ENCODE measurements at places on chromosomes 3 and 15.
A peak's percentile ranks its signal among the peaks of the same experiment; 100 is the strongest.

GRCh38 chr15:78146425-78147154 is 2.6 kb upstream of the IDH3A start:
- no peak for DNase-seq

GRCh38 chr3:22746221-22746620 is 456.9 kb upstream of the UBE2E2 start:
- DNase-seq, result no peak

- no peak for DNase-seq
Observed at GRCh38 chr3:17894434-17895060, 152.1 kb upstream of the TBC1D5 start.

DNA sequence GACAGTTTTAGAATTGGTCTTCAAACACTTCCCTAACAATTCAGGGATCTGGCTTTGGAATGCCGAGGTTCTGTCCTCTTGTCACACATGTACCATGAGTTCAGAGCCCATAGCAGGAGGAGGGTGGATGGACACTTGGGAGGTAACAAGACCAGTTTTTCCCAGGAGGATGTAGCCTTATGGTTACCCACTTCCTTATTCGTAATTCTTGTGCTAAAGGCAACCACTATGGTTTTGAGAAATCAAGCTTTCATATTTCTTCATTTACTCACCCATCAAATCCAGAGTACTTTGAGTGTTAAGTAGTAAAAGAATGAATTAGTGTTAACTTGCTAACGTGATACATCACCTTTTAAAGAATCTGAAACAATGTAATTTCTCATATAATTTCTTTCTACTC is 479.6 kb upstream of the ALCAM start:
- no peak for DNase-seq

- no peak for DNase-seq
Observed at GRCh38 chr3:134054231-134054630, 24.5 kb upstream of the SLCO2A1 start.

DNA sequence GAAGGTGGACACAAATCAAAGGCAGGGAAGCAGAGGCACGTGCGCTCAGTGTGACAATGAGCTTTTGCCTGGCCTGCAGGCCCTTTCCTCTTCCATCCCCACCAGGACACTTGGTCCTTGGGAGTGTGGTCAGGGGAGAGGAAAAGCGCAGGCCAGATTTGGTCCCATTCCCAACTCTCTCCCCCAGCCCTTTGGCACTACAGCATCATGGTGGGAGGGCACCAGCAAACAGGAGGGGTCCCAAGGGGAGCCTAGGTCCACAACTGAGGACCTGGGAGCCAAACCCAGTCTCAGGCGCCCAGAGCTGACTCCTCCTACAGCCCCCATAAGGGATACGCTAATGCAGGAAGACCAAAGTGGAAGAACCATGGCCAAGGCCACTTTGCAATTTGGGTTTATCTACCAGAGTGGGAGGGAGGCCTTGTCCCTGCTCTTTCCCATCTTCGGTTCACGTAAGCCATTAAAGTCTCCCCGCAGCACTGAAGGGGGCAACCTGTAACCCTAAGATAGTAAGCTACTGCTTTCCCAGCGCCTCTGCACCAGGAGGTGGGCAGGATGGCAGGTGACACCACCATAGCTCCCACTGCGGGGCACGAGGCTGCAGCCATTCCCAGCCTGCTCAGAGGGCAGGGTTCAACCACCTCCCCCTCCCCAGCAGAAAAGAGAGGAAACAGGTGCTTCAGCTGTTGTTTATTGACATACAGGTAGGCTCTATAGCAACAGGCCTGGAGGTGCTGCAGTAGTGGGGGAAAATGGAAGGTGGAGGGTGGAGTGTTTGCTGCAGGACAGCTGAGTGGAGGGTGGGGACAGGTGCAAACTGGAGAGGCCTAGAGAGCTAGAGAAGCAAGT is 993 bp upstream of the GRAMD2A start:
- DNase-seq, result no peak

DNA sequence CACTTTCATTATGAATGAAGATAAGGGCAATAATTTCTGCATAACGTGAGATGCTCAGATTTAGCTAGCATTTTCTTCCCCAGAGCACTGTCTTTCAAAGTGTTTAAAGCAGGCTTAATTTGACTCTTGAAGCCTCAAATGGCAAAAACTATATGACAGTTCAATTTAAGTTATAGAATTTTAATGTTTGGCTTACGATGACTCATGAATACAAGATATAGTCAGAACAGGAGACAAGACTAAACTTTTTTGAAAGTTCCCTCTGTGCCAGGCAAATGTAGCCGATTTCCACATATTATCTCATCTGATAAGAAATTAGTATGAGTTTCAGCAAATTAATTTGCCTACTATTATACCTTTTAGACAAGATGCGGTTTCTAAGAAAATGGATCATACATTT is 19.6 kb downstream of the ABI3BP start:
- no peak for DNase-seq

DNA sequence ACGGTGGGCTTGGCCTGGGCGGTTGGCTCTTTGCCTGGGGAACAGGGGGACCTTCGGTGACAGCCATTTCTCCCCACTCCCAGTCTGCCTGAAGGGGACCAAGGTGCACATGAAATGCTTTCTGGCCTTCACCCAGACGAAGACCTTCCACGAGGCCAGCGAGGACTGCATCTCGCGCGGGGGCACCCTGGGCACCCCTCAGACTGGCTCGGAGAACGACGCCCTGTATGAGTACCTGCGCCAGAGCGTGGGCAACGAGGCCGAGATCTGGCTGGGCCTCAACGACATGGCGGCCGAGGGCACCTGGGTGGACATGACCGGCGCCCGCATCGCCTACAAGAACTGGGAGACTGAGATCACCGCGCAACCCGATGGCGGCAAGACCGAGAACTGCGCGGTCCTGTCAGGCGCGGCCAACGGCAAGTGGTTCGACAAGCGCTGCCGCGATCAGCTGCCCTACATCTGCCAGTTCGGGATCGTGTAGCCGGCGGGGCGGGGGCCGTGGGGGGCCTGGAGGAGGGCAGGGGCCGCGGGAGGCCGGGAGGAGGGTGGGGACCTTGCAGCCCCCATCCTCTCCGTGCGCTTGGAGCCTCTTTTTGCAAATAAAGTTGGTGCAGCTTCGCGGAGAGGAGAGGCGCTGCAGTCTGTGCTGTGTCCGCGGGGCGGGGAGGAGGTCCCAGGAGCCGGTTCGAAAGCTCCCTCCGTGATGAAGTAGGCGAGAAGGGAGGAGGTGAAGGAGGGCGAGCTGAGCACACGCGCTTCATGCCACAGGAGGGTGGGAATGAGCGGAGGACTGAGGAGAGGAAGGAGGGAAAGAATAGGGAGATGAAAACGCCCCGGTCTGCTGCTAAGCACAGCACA is 9.6 kb downstream of the CLEC3B start:
- peak; percentile 54 for DNase-seq

GRCh38 chr3:155184011-155184410 is 103.9 kb downstream of the MME start:
- DNase-seq, result no peak

DNA sequence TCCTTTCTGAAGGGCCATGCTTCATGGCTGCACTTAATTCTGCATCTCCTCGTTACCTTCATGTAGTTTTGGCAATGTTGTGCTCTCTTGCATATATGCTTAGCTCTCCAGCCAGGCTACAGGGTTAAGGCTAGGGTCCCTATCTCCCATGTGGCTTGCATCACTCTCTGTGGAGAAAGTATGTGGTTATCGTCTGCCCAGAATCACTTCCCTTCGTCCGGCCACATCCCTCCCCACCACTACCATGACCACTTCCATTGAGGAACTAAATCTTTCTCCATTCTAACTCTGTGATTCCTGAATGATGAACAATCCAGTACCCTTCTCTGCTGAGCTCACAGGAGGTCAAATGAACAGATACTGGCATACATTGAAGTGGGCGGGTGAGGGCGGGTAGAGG is 34.0 kb downstream of the WWTR1 start:
- DNase-seq, result no peak

- DNase-seq, result no peak
Observed at GRCh38 chr3:40572588-40572987, 47.8 kb downstream of the ZNF621 start.

- no peak for DNase-seq
Observed at GRCh38 chr3:12566976-12567375, 10.1 kb downstream of the MKRN2 start.

- DNase-seq, result no peak
Observed at GRCh38 chr3:123467046-123467445, 18.2 kb upstream of the ADCY5 start.

- DNase-seq, result peak; percentile 29
Observed at GRCh38 chr15:44246521-44247268, 41.8 kb upstream of the GOLM2 start.

DNA sequence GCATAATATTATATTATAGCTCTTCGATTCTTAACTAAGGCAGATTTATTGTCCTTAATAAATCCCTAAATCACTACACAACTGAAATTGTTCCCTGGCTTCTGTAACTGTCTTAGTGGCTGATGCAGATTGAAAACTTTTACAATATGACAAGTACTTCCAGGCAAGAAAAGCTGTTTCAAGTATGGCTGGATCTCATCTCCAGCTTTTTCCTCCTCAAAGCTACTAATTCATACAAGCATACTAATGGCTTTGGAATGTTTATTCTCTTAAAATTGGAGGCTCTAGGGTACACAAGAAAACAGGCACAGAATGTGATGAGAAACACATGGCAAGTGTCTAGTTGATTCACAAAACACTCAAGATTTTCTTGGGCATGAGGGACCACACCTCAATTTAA is 351.5 kb upstream of the ICE2 start:
- DNase-seq, result no peak

DNA sequence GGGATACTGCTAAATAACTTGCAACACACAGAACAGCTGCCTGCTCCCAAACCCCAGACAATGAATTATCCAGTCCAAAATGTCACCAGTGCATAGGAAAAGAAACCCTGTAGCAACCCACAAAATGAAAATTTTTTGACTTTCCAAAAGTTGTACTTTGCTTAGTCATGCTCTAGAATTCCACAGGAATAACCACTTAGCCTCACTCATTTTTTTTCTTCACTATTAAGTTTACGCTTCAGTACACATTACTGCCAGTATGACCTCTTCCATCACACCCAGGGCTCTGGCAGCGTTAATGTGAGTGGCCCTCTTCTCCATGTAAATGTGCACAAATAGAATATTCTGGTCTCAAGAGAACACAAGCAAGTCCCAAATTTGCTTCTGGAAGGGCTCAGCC is 259.8 kb downstream of the MAGI1 start:
- no peak for DNase-seq

DNA sequence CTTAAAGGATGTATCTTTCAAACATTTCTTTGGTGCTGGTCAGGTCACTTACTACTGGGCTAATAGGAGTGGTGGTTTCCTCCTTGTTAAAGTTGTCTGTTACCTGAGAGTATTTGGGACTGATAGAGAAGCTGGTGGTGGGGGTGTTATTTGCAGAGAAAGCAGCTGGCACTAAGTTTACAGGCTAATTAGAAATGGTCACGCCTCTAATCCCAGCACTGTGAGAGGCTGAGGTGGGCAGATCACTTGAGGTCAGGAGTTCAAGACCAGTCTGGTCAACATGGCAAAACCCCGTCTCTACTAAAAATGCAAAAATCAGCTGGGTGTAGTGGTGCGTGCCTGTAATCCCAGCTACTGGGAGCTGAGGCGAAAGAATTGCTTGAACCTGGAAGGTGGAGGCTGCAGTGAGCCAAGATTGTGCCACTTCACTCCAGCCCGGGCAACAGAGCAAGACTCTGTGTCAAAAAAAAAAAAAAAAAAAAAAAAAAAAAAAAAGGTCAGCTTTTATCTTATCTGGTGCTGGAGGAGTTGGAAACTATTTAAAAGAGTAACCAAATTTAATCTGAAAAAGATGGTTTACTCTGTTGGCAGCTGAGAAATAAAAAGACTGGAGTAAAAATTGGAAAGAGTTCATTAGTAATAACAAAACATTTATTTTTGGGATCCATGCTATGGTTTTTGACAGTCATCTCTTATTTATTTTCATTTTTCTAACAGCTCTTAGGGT is 332.6 kb downstream of the PTPRG start:
- no peak for DNase-seq

DNA sequence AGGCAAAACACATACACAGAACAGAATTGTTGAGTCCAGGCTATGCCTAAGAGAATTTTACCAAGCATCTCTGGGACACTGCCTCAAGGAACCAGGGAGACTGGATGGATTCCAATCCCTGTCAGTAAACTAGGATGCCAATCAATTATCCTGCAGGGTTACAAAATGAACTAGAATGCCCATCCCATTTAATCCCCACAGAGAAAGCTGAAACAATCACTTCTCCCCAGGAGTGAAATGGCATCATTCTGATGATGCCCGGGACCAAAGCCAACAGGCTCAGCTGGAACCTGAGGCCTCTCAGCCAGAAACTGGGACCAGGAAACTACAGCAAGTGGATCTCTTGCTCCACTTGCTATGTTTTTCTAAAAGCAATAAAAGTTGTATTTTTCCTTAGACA is 130.0 kb upstream of the TJP1 start:
- DNase-seq, result peak; percentile 60

DNA sequence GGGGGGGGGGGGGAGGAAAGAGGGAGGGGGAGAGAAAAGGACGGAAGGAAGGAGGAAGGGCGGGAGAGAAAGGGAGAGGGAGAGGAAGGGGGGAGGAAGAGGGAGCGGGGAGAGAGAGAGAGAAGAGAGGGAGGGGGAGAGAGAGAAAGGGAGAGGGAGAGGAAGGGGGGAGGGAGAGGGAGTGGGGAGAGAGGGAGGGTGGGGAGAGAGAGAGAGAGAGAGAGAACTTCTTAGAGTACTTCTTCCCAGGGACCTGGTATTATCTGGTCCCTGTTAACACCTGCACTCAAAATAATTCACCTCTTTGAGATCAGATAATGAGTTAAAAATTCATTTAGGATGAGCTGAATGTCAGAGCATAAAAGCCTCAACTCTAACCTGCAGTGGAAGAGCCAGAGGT is 1.1 kb downstream of the SEC13 start:
- no peak for DNase-seq

DNA sequence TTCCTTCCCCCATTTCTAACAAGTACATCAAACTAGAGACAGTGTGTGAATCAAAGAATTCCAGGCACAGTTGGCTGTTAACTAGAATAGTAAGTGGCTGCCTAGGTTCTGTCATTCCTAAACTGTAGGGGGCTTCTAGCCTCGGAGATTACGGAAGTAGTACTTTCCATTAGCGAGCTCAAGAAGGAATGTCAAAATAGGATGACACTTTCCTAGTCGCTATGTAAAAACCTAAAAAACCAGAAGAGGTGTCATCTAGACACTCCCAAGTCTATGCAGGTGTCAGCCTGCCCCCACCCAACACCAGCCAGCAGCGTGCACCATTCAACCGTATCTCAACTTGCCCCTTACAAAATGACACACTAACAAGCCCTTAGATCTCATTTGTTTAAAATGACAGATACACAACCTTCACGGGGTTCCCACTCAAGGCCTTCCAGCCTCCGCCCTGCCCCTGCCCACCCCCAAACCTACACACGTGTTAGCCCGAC is 874 bp downstream of the INO80 start:
- no peak for DNase-seq

- no peak for DNase-seq
Observed at GRCh38 chr3:131881777-131882176, 153.0 kb downstream of the CPNE4 start.

- no peak for DNase-seq
Observed at GRCh38 chr3:58112185-58112535, 98.6 kb downstream of the DNASE1L3 start.

Data from frontal cortex (tissue), 4 donors.